ENCODE measurements at places on chromosomes 2 and 18. TPM values are rescaled to one million over a fixed set of nuclear protein-coding genes. Genes with fewer than 3 reads are reported as not detected.
A peak's percentile ranks its signal among the peaks of the same experiment; 100 is the strongest.

- DNase-seq = no peak
Observed at GRCh38 chr2:46490521-46491141, 11.3 kb downstream of the TMEM247 start.

DNA sequence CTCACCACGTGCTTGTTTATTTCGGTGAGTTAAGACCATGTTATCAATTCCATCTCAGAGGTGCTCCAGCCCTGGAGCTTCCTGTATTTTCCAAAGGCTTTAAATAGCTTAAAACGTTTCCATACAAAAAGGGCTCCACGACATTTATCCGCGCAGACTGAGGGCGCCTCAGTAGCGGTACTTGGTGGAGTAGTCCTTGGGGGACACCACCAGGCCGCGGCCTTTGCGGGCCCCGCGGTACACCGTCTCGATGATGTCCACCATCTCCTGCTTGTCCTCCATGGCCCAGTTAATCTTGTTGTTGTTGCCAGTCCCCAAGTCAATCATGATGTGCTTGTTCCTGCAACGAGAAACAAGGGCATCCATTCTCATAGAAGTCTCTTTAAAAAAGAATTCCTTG lies 9.1 kb downstream of the HSBP1L1 start:
- DNase-seq = no peak

DNA sequence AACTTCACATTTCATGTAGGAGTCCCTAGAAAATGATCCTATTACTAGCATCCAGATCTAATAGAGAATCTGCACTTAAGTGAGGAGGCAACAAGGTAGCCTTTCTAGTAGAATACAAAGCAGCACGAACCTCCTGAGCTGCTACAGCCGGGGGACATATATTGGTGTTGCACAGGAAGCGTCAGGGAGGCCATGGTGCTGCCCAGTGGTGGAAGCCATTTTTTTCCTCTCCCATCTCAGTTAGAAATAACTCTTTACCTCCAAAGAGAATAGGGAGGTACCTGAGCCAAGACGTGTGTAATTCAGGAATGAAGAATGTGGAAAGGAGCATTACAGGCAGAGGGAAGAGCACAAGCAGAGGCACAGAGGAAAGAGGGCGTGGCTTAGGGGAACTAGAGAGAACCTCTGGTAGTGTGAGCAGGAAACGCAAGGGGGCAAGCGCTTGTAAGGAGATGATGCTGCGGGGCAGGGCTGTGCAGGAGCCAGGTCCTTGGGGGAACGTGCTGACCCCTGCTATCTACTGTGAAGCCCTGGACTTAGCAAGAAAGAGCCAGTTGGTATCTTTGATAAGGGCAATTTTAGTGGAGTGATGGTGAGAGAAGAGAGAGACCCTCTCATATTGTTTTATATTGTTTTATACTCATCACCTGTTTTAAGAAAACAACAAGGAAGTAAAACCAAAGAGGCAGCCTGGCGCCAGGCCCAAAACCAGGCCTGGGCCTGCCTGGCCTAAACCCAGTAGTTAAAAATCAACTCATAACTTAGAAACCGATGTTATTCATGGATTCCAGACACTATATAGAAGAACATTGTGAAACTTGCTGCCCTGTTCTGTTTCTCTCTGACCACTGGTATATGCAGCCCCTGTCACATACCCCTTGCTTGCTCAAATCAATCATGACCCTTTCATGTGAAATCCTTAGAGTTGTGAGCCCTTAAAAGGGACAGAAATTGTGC lies 50.0 kb upstream of the TTC39C start:
- peak; percentile 67 for DNase-seq

DNA sequence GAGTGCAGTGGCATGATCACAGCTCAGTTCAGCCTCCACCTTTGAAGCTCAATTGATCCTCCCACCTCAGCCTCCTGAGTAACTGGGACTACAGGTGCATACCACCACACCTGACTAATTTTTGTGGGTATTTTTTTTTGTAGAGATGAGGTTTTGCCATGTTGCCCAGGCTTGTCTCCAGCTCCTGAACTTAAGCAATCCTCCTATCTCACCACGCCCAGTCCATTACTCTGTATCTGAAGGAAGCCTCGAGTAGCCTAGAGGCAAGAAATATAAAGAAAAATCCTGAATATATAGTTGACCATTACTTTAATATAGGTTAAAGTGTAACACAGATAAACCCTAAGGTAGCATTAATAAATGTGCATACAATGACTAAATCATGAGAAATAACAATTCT lies 686.8 kb upstream of the PIK3C3 start:
- DNase-seq = no peak

DNA sequence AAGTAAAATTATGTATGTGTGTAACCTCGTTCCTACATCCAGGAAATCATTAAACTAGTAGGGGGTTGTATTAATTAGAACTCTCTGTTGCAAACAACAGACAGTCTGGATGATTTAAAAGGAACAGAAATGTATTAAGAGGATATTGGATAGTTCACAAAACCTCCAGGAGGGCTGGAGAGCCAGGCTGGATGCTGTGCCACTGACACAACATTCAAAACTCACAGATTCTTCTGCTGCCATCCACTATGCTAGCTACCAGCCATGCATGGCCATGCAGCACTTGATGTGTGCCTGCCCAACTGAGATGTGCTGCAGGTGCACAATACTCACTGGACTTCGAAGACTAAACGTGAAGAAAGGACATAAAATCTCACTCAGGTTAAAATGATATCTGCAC lies 48.2 kb upstream of the SH3RF3 start:
- no peak for DNase-seq

The GNAL gene
- polyA plus RNA-seq = not detected

The INPP1 gene
- 3.1 TPM for polyA plus RNA-seq

The UGT1A1 gene
- not detected for polyA plus RNA-seq

All from CD4-positive, alpha-beta memory T cell (primary cell).